ENCODE measurements at places on chromosomes 3 and 15. TPM values are rescaled to one million over a fixed set of nuclear protein-coding genes. Genes with fewer than 3 reads are reported as not detected.

Gene TMEM42
- 6.9 TPM for total RNA-seq

Gene ZPLD1
- not detected for total RNA-seq

Gene SUSD5
- 3.0 TPM for total RNA-seq

Gene CLK3
- 27.0 TPM for total RNA-seq

Data from occipital lobe (tissue), 3 donors.